ENCODE measurements at places on chromosomes 11 and 22.

DNA sequence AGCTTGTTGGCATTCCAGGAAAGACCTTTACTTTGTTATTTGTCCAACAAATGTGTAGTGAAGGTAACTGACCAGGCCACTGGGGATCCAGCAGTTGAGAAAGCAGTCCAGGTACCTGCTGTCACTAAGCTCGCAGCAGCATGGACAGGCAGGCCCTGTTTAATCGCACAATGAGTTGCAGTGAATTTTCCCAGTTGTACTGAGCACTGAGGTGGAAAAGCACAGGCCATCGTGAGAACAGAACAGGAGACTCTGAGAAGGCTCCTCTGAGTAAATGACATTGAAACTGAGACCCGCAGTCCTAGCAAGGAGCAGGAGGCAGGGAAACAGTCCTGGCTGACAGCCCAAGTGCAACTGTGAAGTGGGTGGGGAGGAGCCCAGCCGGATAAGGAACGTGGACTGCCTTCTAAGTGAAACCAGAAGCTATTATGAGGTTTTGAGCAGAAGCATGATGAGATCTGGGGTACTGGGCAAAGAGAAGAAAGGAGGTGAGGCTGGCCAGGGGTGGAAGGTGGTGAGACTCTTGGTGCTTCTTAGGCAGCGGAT is 39.8 kb upstream of the CDON start:
- no peak for DNase-seq
- H3K36me3 ChIP-seq = no peaks in the 10 kb centered on the region
- H3K27me3 ChIP-seq = no peaks in the 10 kb centered on the region
- peaks cover 42% of the 10 kb centered on the region for H3K4me1 ChIP-seq
- H3K4me3 ChIP-seq = no peak overlapping the region

GRCh38 chr11:30328681-30329080 is 5.8 kb downstream of the ARL14EP start:
- peaks cover 10% of the 10 kb centered on the region for H3K4me1 ChIP-seq
- no peak overlapping the region for H3K4me3 ChIP-seq
- no peaks in the 10 kb centered on the region for H3K36me3 ChIP-seq
- no peaks in the 10 kb centered on the region for H3K27me3 ChIP-seq
- DNase-seq = no peak
- H3K27ac ChIP-seq = no peak overlapping the region

- no peaks in the 10 kb centered on the region for H3K27me3 ChIP-seq
- no peak for DNase-seq
Observed at GRCh38 chr22:35505399-35506258, 35.0 kb upstream of the RASD2 start.

DNA sequence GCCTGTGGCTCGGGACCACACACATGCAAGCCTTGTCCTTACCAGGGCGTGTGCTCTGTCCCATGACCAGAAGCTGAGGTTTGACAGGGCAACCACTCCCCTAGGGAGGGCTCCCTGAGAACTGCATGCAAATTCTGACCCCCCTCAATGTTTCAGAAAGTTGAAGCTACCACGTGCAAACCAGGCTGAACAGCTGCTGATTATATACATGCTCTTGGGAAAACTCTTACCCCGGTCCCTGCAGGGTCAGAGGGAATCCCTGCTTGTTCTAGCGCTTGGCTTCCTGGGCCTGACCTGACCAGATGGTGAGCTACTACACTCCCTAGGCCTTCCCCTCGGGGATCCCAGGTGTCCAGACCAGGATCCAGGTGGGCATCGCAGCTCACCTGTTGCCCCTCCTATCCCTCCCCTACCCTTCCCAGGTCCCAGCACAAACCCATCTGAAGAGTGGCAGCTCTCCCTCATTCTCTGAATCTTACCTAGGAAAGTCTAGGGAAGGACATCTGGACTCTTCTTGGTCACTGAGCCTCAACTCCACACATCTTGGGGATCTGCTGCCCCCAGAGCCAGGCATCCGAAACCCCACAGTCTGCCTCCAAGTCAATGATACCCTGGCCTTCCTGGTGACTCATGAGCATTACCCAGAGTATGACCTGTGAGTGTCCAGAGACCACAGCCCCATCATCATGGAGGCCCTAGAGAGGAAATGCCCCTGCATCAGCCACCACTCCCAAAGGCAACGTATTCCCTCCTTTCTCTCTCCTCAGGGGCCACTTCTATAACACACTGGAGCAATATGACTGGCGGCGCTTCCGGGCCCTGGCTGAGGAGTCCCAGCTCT is 61.5 kb downstream of the BTG4 start:
- no peaks in the 10 kb centered on the region for H3K27me3 ChIP-seq
- no peak for DNase-seq
- H3K27ac ChIP-seq = no peak overlapping the region

GRCh38 chr11:118893662-118894061 is 10.0 kb downstream of the CXCR5 start:
- H3K4me3 ChIP-seq = no peak overlapping the region
- H3K27me3 ChIP-seq = no peaks in the 10 kb centered on the region
- DNase-seq = no peak
- H3K36me3 ChIP-seq = no peaks in the 10 kb centered on the region
- H3K4me1 ChIP-seq = peaks cover 27% of the 10 kb centered on the region

Measured in GM23338 (cell line).